ENCODE measurements at places on chromosomes 4 and X. TPM values are rescaled to one million over a fixed set of nuclear protein-coding genes. Genes with fewer than 3 reads are reported as not detected.

The ODAPH gene
- not detected for total RNA-seq

The C4orf50 gene
- not detected for total RNA-seq

The GABRB1 gene
- total RNA-seq: not detected

DNA sequence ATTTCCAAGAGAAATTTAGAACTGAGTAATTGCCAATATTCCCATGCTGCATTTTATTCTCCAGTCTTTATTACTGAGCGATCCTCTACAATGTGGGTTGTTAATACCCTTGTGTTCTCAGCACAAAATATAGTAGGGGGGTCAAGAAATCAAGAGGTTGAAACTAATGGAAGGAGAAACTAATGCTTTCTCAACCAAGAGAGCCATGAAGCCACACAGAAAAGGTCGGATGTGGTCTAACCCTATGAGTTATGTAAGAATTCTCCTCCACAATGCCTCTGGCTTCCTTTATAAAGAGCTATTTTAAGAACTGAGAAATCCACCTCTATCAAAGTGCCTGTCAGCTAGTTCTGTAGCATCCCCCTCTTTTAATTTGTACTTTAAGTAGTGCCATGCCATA is 268.5 kb downstream of the CHIC1 start:
- DNase-seq: no peak

GRCh38 chrX:2457289-2458133 is 43.3 kb downstream of the DHRSX start:
- DNase-seq: no peak

- DNase-seq: no peak
These were observed 75.2 kb upstream of the PLAC8 start for GRCh38 chr4:83189631-83190136.

GRCh38 chr4:184370711-184371389 is 103.5 kb downstream of the IRF2 start:
- DNase-seq: no peak

DNA sequence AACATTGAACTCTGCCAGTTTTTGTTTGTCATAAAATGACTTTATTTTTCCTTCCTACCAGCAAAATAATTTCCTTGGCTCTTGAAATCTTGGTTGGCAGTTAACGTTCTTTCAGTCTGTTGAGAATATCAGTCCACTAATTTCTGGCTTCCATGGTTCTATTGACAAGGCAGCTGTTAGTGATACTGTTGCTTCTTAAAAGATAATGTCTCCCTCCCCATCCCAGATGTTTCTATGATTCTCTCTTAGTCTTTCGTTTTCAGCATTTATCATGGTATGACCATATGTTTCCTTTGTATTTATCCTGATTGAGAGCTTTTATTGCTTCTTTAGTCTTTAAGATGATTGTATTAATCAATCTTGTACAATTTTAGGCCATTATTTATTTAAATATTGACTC is 81.1 kb upstream of the STK26 start:
- no peak for DNase-seq

All from uterus (tissue), 4 donors.